ENCODE measurements at places on chromosomes 4 and X.

GRCh38 chr4:84924434-84924833 is 42.1 kb downstream of the WDFY3 start:
- DNase-seq: no peak

- no peak for DNase-seq
Observed at GRCh38 chr4:87097075-87097474, 123.3 kb downstream of the KLHL8 start.

- DNase-seq: no peak
Observed at GRCh38 chr4:10677796-10678497, 6.6 kb downstream of the CLNK start.

DNA sequence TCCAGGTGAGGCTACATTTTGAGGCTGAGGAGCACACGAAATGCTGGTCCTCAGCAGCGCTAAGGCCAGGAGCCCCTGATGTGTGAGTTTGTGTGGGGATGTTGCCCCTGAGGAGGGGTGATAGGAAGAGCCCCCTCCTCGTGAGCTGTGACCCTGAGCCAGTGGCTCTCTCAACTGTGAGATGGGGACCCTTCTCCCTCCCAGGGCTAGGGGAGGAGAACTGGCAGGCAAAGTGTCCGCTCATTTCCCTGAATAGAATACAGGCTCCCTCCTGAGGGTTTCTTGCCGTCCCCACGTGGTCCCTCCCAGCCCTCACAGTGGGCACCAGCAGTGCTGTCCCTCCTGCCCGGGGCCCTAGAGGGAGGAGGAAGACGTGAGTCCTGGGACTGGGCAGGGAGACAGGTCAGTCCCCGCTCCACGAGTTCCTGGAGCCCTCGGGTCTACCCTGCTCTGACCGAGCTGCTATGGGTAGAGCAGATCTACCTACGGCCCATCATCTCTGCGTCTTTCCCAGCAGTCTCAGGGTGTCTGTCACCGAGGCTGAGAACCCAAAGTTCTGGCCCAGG is 21.0 kb upstream of the TBC1D14 start:
- DNase-seq: no peak

- DNase-seq: no peak
Observed at GRCh38 chr4:16738558-16738957, 159.9 kb downstream of the LDB2 start.

- no peak for DNase-seq
Observed at GRCh38 chrX:10989386-10989785, 121.7 kb upstream of the HCCS start.

GRCh38 chr4:87079967-87080366 is 140.5 kb downstream of the KLHL8 start:
- DNase-seq: no peak

DNA sequence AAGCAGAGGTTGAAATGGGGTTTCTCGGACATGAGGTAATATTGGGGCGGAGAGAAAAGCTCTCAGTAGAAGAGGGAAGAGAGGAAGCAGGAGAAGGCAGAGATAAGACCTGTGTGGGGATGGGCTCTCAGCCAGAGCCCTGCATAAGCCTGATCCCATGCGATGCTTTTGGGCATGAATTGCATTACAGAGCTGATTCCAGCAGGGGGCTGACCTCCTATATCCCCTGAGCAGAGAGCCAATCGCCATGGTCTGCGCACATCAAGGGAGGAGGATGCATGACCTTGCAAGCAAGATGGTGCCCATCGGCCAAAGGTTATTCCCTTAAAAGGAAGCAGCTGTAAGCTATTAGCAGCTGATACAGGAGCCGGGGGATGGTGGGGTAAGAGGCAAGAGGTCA is 7.6 kb downstream of the ANOS1 start:
- DNase-seq: no peak

- DNase-seq: no peak
Observed at GRCh38 chrX:22486296-22486695, 213.6 kb downstream of the CBLL2 start.

- DNase-seq: no peak
Observed at GRCh38 chr4:41200486-41201017, 13.8 kb downstream of the APBB2 start.

DNA sequence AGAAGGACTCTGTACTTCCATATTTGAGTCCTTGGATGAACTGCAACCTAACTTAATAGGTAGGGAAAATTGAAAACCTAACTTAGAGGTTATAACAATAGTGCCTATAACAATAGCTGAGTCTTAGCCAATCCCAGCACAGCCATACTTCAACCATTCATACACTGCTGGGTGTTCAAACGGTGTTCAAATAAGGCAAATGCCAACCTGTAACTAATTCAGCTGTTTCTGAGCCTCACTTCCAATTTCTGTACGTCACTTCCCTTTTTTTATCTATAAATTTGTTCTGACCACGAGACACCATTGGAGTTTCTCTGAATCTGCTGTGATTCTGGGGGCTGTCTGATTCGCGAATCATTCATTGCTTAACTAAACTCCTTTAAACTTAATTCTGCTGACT is 9.6 kb upstream of the GRSF1 start:
- no peak for DNase-seq

All from GM13976 (cell line).